Activated CD4-positive, alpha-beta T cell treated with anti-CD3 and anti-CD28 coated beads, Interleukin-2, amount 10 ng/mL, durations not matched to agents 7 days and 5 days (primary cell): ENCODE measurements at places on chromosomes 5 and 9.

GRCh38 chr9:136769710-136770191 lies 5.4 kb upstream of the LCN15 start:
- peak; percentile 58 for DNase-seq

GRCh38 chr9:121750715-121751623 lies 99.5 kb downstream of the DAB2IP start:
- DNase-seq, result no peak

DNA sequence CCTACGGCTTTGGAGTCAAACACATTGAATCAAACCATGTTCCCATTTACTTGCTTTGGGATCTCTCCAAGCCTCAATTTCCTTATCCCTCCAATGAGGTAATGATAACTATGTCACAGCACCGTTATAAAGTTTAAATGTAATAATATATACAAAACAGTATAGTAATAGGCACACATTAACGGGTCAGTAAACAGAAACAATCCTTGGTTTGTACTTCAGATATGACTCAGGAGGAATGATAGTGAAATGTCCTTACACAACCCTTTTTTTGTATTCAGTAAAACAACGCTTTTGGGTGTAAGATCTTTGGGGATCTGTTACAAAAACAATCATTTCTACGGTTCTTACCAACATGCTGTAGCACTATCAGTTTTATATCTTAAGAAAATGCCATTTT lies 178.5 kb upstream of the GNA14 start:
- no peak for DNase-seq

GRCh38 chr5:120872297-120872696 lies 408.2 kb downstream of the PRR16 start:
- DNase-seq, result no peak

GRCh38 chr5:42756606-42757601 lies at the start of gene CCDC152:
TSS of gene CCDC152 (plus strand) at chr5:42756818. CDS start at chr5:42759122, 2,304 bp downstream.
- DNase-seq, result peak; percentile 64

DNA sequence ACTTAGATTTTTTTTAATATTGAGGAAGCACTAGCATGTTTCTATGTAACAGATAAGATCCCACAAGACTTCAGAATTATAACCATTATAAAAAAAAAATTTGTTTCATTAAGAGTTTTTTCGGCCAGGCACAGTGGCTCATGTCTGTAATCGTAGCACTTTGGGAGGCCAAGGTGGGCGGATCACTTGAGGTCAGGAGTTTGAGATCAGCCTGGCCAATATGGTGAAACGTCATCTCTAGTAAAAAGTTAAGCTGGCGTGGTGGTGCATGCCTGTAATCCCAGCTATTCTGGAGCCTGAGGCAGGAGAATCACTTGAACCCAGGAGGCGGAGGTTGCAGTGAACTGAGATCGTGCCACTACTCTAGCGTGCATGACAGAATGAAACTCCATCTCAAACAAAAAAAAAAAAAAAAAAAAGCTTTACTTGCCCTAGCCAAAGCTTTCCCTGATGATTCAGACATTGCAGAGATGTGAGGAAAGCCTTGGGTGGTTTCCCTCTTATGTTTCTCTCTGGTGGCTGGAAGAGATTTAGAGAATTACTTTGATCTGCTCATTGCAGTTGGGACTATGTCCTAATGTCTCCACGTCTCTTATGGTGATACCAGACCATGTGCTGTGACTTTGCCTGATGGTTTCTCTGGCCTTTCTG lies 65.4 kb downstream of the EGFLAM start:
- no peak for DNase-seq
